Stimulated activated CD8-positive, alpha-beta memory T cell treated with anti-CD3 and anti-CD28 coated beads, Interleukin-4, amount 100 ng/mL, for 1 hour (primary cell): ENCODE measurements at places on chromosomes 12 and 14.

- no peak for DNase-seq
Observed at GRCh38 chr12:114968727-114969126, 284.8 kb upstream of the TBX3 start.

GRCh38 chr14:82432301-82433105 lies 898.9 kb upstream of the SEL1L start:
- no peak for DNase-seq

GRCh38 chr12:64063121-64063520 lies 159.0 kb downstream of the KICS2 start:
- no peak for DNase-seq

DNA sequence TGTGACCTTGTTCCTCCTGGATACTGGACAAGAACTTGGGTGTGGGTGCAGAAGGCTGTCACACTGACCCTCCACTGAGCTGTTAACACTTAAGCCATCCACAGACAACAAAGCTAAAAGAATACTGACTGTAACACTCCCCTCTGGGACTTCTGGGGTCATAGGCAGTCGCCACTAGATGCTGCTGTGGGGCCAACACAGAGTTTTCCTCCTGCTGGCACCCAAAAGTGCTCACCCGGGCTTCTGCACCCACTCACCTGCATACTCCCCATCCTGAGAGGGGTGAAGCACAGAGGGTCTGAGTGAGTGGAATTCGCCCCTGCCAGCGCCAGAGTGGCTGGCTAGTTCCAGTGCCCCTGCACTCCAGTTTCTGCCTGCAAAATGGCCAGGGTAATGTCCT lies 422.4 kb upstream of the LMO3 start:
- DNase-seq, result no peak

DNA sequence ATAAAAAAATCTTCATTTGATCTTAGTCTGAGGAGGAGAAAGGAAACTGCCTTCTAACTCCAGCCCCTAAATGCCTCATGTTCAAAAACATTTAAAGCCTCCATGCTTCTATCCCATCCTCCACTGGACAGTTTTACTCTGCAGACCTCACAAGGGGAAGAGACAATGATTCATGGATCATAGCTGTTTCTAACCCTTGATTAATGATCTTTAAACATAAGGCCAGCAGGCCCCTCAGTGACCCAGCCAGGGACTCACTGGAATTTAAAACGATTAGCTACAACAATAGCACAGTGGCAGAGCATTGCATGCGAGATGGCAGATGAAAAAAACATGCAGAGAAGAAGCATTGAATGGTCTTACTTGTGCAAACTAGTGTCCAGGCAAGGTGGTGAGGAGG lies 6.0 kb downstream of the DCTN2 start:
- no peak for DNase-seq

DNA sequence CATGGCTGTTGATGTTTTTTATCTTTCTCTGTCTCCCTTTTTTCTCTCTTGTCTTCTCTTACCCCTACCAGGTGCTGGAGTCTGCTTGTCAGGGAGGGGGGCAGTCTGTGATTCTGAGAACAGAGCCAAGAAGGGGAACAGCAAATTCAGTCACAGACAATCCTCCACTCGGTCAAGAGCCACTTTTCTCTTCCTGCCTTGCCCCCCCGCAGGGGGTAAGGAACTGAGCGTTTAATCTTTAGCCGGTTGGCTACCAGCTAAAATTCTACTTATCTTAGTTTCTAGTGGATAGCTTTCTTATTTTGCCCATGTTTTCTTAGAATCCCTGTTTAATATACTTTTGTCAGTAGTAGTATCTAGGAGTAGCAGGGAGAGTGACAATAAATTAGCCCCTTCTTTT lies 1.9 kb downstream of the RIMKLB start:
- no peak for DNase-seq

GRCh38 chr12:95837240-95838038 lies 21.3 kb upstream of the SNRPF start:
- DNase-seq, result no peak

GRCh38 chr12:104204690-104205480 lies 10.7 kb upstream of the TXNRD1 start:
- no peak for DNase-seq

- DNase-seq, result no peak
Observed at GRCh38 chr14:85079842-85080730, 449.9 kb upstream of the FLRT2 start.

DNA sequence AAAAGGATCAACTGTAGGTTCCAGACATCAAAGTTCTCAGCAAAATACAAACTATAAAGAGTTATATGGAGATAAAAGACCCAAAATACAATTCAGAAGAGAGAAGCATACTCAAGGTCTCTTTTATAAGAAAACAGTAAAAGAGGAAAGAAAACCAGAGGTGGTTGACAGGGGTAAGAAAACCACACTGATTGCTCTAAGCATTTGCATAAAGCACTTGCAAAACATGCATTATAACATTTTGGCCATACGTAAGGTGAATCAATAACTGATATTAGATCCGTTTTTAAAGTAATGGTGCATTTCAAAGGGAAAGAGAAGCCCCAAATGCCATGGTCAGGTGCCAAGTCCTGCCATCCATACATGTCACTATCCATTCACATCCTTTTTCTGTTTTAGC lies 5.9 kb downstream of the DDHD1 start:
- no peak for DNase-seq

GRCh38 chr14:97306133-97306759 lies 509.1 kb downstream of the VRK1 start:
- no peak for DNase-seq

DNA sequence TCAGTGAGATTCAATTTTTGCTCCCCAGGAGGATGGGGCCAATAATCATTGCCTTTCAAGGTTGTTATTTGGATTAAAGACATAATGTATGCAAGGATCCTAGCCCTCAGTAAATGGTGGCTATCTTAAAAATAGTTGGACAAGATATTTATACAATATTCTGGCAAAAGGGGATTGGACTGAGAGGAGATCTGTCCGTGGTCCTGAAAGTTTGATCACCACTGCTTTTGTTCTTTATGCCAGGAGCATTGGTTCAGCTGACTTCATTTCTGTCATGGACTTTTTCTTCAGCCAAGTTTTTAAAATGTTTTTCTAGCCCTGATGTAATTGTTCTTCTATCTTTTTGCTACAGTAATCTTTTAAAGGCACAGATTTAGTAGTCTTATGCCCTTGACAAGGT lies 70.2 kb upstream of the TCL1A start:
- DNase-seq, result no peak

DNA sequence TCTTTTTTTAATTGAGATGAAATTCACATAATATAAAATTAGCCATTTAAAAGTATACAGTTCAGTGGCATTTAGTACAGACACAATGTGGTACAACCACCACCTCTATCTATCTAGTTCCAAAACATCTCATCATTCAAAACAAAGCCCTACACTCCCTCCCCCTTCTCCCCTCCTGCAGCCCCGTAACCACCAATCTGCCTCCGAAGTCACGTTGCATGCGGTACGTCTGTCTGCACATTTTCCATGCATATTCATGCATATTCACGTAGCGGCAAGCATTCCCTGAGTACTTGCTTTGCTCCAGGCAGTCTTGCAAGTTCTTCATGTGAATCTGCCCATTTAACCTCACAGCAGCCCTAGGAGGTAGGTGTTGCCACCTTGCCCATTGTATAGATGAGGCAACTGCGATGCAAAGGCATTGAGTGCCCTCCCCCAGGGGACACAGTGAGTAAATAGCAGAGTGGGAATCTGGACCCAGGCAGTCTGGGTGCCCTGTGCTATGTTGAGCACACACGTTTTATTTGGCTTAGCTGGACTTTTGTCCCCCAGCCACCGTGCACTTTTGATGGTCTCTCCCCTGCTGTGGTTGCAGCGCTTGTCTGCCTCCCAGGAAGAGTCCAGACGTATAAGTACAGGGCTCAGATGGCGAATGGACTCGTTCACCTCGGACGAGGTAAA lies 43.4 kb downstream of the RIN3 start:
- no peak for DNase-seq

GRCh38 chr14:88955455-88955854 lies 131.0 kb downstream of the TTC8 start:
- no peak for DNase-seq

DNA sequence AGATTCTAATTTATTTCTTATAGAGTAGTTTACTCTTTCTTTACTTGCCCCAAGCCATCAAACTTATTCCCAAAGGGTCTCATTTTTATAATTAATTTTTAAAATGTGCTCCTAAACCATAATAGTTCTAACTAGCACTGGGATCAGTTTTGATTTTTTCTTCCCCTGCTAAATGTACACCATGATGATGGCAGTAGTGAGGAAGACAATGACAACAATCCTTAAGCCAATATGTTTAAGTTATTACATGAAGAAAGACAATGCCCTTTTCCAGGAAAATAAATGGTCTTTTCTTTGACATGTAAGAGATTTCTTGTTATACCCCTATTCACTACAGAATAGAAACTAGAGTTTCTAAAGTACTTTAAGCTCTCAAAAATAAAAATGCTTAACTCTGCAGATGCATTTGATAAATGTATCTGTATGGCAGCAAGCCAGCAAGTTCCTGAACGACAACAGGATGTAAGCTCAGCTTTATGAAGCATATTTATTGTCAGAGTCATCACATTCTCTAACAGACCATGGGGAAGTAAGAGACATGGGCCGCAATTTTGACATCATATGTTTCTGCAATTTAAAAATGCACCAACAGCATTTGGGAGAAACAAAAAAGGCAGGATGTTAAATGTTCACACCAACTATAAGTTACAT lies 36.0 kb upstream of the SNX6 start:
- DNase-seq, result no peak

- no peak for DNase-seq
Observed at GRCh38 chr12:125564753-125565152, 499.5 kb downstream of the AACS start.

DNA sequence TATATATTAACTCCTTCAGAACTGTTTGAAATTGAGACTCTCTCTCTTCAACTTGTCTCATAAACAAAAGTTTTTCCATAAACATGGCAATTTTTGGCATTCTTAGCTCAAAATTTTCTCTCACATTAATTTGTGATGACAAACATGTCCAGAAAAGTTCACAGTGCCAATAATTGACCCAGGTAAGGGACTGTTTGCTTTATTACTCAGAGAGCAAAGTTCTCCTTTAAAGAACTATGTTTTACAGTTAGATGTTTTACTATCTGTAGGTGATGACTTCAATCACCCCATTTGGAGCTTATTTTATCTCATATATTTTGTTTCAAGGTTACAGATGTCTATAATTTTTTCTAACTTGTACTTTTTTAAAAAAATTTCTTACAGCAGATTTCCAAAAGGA lies 855.6 kb downstream of the SLC16A7 start:
- no peak for DNase-seq

GRCh38 chr14:24136684-24137528 lies 912 bp downstream of the PSME1 start:
- no peak for DNase-seq

GRCh38 chr12:75882421-75882820 lies 149.2 kb downstream of the PHLDA1 start:
- DNase-seq, result no peak
